ENCODE measurements at places on chromosomes 11 and 22.

DNA sequence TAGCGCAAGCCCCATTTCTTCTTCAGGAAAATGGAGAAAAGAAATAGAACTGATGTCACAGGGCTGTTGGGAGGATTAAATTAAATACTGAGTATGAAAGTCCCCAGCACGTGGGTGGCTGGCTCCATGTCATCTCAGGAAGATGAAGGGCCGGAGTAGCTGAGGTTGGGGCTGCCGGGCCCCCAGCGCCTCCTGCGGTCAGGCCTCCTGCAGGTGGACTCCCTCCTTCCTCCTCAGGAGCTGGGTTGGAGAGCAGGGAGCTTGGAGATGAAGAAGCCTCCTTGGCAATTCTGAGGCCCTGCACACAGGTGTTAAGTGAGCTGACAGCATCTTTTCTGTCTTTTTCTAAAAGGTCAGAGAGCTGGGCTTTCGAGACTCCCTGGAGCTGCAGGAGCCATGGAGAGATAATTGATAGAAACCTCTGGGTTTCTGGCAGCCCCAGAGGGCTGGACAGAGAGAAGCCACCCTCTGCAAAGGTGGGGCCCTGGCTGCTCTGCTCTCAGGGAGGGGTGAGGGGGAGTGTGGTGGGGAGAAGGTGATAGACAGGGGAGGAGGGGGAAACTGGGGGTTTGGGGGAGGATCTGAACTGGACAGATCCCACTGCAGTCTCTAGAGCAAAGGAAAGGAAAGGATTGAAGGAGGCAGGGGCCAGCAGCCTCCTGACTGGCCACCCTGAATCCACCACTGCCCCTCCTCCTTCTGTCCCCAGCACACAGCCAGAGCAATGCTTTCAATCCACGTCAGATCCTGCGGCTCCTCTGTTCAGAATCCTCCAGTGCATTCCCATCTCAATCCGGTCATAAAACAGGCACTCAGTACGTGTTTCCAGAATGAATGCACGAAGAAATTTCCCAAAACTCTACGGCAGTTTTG is 210.8 kb downstream of the CEP164 start:
- no peak for DNase-seq

DNA sequence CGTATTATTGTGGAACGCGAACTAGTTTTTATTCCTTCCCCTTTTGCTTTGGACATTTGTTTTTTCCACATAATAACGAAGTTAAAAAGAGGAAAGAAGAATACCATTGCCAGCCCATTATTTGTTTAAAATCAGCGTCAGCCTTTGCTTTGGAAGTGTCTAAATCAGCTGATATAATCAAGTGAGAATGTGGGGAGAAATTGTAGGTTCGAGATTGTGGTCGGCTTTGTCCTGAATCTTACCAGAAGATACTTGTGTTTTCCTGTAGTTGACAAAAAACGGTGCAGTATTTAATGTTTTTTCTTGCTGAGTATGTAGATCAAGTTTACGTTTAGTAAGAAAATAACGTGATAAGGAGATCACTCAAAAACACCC is 935 bp downstream of the ZNF143 start:
- DNase-seq = no peak

DNA sequence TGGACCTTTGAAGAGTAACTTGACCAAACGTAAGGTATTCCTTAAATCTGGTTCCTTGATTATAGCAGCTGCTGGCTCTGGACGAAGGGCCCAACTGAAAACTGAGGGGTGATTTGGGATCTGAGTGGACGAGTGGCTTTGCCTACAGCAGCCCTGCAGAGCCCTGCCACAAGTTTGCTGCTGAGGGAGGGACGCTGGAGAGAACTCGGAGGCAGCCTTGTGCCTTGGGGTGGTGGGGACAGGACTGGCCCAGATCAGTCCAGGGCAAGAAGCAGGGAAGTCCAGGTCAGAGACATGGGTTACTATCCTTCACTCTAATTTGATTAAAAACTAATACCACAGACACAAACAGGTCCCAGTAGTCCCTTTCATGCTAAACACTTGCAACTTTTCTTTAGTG is 89.6 kb upstream of the PITPNB start:
- DNase-seq = no peak

DNA sequence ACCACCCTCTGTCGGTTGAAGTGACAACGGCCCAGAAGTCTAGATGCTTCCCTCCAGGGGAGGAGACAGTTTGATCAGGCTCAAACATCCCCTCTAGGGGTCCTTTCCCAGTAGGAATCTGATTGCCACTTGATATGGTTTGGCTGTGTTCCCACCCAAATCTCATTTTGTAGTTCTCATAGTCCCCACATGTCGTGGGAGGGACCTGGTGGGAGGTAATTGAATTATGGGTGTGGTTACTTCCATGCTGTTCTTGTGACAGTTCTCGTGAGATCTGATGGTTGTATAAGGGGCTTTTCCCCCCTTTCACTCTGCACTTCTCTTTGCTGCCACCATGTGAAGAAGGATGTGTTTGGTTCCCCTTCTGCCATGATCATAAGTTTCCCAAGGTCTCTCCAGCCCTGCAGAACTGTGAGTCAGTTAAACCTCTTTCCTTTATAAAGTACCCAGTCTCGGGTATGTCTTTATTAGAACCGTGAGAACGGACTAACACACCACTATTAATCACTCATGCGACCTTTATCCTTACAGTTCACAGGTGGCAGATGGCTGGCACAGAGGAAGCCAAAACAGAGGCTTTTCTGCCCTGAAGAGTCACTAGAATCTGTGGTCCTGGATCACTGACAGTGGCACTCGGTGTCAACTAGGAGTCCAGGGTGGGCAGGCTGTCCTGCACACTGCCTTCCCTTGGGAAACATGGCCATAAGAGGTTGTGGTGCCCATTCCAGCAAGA is 21.6 kb downstream of the ASPHD2 start:
- DNase-seq = no peak

DNA sequence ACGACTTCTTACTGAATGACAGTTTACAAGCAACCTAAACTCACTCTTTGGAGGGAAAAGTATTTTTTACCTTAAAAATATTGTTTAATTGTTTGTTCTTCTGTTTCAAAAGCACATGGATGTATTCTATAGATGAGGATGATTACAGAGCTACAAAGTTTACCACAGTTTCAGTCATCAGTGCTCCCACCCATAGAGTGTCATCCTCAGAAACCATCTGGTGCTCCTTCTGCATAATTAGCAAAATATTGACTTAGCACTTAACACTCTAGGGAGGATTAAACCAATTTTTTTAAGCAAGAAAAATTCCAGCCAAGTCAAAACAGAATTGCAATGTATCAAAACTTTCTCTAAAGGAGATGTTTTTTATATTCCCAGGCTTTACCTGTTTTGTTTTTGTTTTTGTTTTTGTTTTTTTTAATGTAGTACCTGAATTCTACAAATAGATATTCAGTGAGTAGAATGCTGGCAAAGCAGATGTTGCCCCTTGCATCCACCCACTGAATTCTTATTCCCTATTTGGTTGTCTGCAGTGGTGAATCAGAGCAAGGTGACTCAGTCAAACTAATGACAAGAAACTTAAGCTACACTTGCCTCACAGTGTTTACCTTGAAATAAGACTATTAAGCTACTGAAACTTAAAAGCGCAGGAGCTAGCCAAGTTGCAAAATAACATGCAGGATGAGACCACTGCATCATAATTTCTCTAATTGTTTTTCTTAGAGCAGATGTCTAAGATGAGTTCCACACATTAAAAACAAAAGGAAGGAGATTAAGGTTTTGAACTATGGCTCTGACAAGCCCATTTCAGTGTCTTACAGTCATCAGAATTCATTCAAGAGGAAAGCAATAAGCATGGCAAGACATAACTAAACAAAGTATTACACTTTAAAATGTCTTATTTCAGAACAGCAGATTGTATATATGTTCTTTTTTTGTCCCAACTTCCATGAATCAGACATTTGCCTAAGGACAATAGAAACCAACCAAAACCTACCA is 155.1 kb upstream of the SOX6 start:
- DNase-seq = no peak

GRCh38 chr22:38724926-38725571 is 19.3 kb downstream of the GTPBP1 start:
- DNase-seq = no peak

DNA sequence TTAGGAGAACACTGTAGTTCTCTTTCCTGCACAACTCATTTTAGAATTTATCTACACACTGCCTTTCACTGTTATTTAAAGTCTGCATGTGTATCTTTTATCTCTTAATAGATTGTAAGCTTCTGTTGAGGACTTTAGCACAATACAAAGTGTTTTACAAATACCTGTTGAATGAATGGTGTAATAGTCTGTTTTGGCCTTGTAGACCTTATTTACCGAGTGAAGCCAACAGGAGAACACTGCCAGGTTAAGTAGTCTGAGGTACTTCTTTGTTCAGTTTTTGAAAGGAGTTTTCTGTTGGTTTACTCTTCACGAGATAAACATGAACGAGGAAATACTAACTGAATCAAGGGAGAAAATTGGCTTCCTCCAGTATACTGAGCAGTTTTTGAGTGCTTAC is 31.0 kb downstream of the SIK2 start:
- no peak for DNase-seq

DNA sequence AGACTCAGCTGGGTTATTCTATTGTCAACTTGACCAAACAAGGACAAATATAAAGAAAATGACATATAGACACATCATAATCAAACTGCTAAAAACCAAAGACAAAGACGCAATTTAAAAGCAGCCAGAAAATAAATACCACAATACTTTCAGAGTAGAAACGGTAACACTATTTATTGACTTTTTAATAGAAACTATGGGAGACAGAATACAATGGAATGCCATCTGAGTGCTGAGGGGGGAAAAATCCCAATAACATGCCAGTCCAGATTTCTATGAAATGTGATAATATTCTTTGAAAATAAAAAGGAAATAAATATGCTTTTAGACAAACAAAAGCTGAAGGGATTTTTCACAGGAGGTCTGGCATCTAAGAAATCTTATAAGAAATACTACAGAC is 30.7 kb downstream of the C11orf65 start:
- DNase-seq = no peak

GRCh38 chr22:44753189-44754042 is 1.0 kb downstream of the ARHGAP8 start:
- DNase-seq = no peak

DNA sequence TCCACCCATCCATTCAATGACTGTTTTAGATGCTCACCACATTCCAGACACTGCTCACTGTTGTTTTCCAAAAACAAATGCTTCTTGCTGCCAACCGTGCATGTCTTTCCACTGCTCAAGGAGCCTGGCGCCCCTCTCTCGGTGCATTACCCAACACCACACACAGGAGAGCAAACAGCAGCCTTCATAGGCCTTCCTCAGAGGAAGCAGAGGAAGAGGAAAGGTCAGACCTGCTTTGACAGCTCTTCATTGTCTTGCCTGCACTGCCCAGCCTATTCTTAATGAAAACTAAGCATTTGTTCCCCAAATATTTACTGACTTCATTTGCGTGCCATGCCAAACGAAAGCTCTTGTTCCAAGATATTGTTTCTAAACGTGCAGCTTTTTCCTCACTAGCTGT is 1129.2 kb downstream of the TBC1D22A start:
- DNase-seq = no peak
